Activated naive CD8-positive, alpha-beta T cell treated with anti-CD3 and anti-CD28 coated beads, Interleukin-2, amount 10 ng/mL, durations not matched to agents 7 days and 5 days (primary cell): ENCODE measurements at places on chromosomes 5 and 9. TPM values are rescaled to one million over a fixed set of nuclear protein-coding genes. Genes with fewer than 3 reads are reported as not detected.
A peak's percentile ranks its signal among the peaks of the same experiment; 100 is the strongest.

The CER1 gene
- total RNA-seq = not detected

- no peak for DNase-seq
Observed at GRCh38 chr5:55441107-55441771, 93.5 kb downstream of the PLPP1 start.

DNA sequence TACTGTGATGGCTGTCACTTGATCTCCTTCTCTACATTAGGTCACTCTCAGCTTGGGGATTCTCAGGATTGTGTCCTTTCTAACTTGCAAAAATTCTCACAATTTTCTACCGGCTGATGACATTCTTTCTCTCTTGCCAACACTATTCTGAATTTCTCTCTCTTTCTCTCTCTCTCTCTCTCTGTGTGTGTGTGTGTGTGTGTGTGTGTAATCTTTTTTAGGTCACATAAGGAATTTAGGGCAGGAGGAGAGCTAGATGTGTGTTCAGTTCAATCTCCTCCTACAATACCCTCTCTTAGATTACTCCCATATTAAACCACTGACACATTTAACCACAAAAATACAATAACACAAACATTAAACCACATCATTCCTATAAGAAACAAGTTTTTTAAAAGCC lies 242.3 kb upstream of the NREP start:
- no peak for DNase-seq

DNA sequence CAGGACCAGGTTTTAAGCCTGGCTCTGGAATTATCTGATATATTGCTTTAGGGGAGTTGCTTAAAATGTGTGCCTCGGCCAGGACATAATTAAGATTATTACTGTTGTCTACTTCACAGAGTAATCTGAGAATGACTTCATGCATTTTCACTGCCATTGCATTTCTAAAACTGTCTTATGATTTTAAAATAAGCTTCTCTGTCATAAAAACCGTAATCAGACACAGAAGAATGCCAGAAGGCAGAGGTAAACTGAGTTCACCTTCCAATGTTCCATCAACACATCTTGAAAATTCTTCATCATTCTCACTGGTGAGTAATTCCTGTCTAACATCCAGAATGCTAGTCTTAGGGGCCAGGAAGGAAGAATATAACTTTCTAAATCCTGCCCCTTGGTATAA lies 47.1 kb downstream of the ISOC1 start:
- no peak for DNase-seq

DNA sequence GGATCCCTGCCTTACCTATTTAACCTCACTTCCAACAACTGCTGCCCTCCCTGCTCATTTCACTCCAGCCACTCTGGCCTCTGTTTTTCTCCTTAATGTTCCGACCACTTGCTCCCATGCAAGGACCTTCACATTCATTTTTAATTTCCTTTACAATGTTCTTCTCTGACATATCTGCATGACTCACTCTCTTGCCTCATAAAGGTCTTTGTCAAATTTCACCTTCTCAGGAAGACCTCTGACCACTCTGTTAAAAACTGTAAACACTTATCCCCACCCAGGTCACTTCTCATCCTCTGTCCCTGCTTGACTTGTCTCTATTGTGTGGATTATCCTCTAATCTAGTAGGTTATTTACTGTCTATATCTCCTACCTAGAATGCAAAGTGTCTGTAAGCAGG lies 751.2 kb downstream of the BRINP1 start:
- no peak for DNase-seq

The MAMDC2 gene
- total RNA-seq = 0.08 TPM

GRCh38 chr5:54821445-54822323 lies 163.7 kb downstream of the ESM1 start:
- DNase-seq = no peak

GRCh38 chr9:22142671-22143070 lies 133.6 kb upstream of the CDKN2B start:
- no peak for DNase-seq

The FRRS1L gene
- not detected for total RNA-seq

- no peak for DNase-seq
Observed at GRCh38 chr5:130555429-130555828, 609.6 kb downstream of the HINT1 start.

DNA sequence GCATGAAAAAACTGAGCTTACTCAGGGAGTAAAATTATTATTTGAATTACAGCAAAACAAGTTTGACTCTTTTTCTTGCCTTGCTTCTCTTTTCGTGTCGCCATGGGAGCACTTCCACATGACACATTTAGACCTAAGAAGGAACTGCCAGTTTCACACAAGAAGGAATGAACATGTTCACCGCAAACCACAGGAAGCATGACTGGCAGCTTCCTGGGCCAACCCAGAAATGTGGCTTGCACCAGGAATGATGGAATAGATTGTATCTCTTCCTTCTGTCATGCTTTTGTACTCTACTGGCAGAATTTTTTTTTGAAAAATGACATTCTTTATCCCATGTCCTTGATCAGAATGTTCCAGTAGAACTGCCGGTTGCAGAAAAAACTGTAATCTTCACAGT lies 32.9 kb upstream of the MAN2A1 start:
- DNase-seq = peak; percentile 28

The SLCO6A1 gene
- not detected for total RNA-seq

GRCh38 chr9:14563902-14564624 lies 129.2 kb downstream of the ZDHHC21 start:
- DNase-seq = no peak

- DNase-seq = no peak
Observed at GRCh38 chr5:126852091-126852571, 75.2 kb downstream of the LMNB1 start.

- peak; percentile 38 for DNase-seq
Observed at GRCh38 chr5:80755626-80756025, 100.8 kb upstream of the DHFR start.

GRCh38 chr5:157862183-157862851 lies 3.4 kb upstream of the CLINT1 start:
- DNase-seq = no peak

DNA sequence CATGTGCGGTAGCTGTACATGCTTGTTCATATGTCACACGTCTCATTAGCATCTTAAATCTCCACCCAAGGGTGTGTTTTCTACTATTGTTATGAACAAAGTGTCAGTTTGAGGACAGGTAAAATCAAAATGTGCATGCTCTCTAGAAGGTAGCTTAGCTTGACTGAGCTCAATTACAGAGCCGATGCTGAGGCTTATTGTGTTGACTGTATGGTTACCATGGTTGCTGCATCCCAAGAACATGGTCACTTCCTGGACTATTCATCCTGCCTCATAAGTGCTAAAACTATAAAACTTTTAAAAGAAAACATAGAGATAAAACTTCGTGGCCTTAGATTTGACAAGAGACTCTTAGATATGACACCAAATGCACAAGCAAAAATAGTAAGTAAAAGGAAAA lies 426.1 kb upstream of the CTNND2 start:
- DNase-seq = no peak

- DNase-seq = no peak
Observed at GRCh38 chr5:72692231-72692637, 124.2 kb upstream of the TNPO1 start.

DNA sequence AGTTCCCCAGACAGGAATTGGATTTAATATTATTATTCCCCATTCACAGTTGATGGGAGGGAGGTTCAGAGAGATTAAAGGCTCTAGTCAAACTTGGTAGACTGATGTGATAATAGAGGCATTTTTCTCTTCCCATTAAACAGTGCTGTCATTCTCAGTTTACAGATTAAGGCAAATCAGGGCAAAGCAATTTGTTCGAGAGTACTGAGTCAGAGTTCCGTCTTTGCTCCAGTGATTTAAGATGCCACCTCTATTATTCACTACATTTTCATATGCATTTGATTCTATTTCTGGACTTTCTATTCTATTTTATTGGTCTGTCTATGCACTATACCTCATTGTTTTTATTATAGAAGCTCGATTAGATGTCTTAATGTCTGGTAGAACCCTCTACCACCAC lies 201.0 kb upstream of the RAI14 start:
- DNase-seq = no peak

GRCh38 chr5:40027400-40027799 lies 602.6 kb upstream of the DAB2 start:
- DNase-seq = no peak

GRCh38 chr9:5549658-5550650 lies 39.6 kb downstream of the PDCD1LG2 start:
- DNase-seq = no peak

The SLC44A1 gene
- total RNA-seq = 12.4 TPM

DNA sequence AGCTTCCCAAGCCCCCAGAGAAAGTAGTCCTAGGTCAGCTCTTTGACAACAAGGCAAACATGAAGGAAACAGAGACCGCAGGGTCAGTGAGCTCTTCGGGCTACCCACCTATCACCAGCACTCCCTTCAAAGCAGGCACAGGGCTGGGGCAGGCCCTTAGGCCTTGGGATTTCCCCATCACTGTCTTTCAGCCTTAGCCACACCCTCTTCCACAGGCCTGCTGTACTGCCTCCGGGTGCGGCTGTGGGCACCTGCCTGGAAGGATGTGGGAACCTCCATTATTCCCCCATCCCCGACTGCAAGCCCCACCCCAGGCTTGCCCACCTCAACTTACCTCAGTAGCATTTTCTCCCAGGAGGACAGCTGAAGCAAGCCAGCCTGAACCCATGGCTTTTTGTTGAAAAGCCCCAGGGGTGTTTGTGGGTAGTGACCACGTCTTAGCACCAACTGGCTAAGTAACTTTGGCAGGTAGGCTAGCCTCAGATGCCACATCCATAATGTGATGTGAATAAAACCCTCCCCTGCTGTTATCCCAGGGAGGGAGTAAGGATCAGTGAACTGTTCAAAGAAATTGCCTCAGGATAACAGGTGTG lies 100.2 kb downstream of the PIK3R1 start:
- DNase-seq = peak; percentile 49

DNA sequence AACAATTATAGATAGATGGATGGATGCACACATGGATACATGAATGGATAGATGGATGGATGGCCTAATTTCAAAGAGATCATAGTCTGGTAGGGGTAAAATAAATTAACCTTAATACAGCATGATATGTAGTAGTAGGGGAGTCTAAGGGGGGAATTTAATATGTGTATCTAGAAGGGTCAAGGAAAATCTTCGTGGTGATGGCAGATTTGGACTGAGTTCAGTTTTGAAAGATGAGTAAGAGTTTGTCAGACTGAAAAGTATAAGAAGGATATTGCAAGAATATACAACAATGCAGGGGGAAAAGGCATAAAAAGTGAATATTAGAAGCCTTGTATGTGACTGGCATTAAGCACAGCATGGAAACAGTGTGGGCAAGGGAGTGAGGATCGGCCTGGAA lies 98.7 kb downstream of the ZNF462 start:
- no peak for DNase-seq

DNA sequence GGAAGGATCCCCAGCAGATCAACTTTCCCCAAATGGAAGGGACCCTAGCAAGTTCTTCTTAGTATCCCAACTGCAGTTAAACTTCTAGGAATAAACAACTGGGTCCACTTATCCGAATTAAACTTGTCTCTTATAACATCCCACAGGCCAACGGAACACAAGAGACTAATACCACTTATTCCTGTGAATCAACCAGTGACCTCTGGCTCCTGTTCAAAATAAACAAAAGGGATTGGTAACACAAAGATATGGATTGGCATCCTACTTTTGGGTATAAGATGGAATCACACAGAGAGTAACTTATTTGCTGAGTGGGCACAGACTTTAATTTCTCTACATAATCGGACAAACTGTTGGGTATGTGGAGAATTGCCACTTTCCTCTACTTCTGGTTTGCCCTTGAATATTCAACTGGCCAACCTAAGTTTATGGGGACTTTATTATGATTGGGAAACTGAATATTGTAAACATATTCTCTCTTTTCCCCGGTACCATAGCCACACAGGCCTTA lies 12.4 kb upstream of the PAIP1 start:
- no peak for DNase-seq

The ST8SIA4 gene
- 39.2 TPM for total RNA-seq
